NCI-H1417 treated with DMSO at 0.1 percent for 48 hours (cell line): ENCODE measurements at places on chromosomes 3 and 15.

GRCh38 chr15:67777773-67778172, 47.5 kb upstream of the SKOR1 start:
- DNase-seq: no peak

DNA sequence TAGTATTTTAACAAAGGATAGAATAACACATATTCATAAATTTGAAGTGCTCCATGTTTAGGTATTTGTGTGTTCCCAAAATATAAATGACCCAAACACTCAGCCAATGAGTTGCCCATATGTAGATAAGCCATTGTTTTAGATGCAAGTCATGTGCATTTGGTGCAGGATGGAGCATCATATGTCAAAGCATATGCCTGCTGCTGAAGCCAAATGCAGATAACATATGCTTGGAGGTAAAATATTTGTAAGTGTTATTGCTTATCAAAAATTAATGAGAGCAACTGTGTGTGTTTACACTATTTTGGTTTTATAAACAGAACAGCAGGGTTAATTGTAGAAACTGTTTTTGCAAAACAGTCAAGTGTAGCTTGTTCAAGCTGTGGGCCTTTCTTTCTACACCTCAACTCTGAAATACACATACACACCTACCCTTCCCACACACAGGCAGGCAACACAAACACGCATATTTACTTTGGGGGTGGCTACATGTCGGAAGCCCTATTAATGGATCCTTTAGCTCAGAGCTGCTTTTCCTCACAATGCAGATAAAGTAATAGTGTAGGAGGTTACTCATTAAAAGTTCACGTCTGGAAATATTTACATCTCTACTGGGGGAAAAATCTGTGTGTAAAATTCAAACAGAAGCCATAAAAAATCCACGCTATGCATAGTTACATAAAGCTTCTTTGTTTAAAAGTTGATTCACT, 521.4 kb downstream of the ZNF385D start:
- DNase-seq: no peak

- no peak for DNase-seq
Measured at GRCh38 chr3:49877716-49878115, 8.0 kb upstream of the CAMKV start.

GRCh38 chr3:45583021-45583851, 11.3 kb upstream of the LIMD1 start:
- no peak for DNase-seq

GRCh38 chr3:108234387-108234957, 12.2 kb upstream of the IFT57 start:
- no peak for DNase-seq

DNA sequence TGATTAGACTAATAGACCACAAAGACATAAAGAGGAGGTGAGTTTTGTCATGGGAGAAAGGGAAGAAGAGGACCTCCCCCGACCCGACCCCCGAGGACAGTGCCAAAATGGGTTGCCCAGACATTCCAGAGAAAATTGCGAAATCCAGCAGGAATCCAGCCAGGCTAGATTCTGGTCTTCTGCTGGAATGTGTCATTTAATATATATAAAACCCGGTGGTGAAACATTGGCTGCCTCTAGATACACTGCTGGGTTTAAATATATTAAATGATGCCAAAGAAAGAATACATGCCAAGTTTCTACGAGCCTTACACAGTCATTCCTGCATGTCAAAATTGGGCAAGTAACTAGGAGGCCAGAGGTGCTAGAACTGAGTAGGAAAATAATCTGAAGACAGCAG, 45.3 kb upstream of the SPESP1 start:
- no peak for DNase-seq

- no peak for DNase-seq
Measured at GRCh38 chr3:194833114-194833910, 147.6 kb downstream of the FAM43A start.

DNA sequence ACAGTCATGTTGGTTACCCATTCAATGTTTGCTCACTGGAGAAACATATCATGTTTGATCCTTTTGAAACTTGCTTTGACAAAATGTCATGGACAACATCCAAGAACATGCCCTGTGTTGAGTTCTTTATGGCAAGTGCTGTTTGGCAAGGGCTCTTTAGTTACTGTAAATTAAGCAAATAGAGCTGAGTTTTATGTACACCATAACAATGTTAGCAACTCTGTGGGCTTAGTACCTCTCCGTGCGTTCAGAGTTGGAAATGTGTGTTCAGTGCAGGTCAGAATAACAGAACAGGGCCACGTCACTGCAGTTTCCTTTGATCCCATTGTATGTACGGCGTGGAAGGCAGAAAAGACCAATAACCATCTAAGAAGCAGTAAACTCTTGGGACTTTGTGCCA, 132.5 kb downstream of the MYRIP start:
- no peak for DNase-seq

DNA sequence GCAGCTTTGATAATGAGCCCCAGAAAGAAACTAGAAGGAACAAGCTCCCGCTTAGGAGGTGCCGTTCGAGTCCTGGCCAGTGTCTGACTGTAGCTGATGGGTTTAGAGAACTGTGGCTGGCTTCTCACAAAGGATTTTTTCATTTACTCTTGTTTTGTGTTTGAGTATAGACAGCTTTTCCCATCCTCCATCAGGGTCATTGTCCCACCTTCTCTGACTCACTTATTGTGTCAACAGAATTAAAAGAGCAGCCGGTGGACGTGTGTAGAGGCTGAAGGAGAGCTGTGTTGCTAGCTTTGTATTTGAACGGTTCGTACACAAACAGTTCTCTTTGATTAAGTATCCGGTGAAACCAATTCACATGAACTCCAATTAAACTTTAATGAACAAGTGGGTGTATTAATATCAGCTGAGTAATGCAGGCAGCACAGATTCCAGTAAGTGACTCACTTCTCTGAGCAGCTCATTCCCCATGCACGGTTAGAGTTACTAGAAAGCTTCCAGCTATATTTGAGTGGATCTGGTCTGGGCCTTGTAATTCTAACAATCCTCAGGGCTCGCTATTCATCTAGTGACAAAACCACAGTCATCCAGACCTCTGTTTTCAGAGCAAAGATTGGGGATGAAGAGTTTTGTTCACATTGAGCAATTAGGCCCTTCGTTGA, 141.0 kb downstream of the LPP start:
- peak; percentile 25 for DNase-seq

GRCh38 chr15:34620814-34621213, 37.4 kb upstream of the GOLGA8B start:
- DNase-seq: no peak

GRCh38 chr3:50617096-50617791, at the start of gene MAPKAPK3:
TSS of gene MAPKAPK3 (plus strand) at chr3:50617151. CDS start at chr3:50617566, 415 bp downstream.
- no peak for DNase-seq

DNA sequence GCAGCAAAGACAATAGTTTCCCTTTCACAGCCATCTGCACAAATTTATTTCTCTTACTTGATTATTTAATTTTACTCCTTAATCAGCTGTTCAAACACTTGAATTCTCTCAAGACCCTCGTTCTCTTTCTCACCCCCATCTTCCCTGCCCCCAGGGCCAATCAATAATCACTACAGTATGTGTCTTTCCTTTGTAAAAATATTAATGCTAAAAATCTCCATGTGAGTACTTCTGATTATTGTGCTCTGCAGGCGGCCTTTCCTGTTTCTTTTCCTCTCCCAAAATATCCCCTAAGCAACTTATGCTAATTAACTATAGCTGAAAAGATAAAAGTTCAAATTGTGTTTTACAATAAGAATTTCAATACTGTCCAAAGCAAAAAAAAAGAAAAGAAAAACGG, 617.0 kb upstream of the CBLB start:
- DNase-seq: peak; percentile 81

DNA sequence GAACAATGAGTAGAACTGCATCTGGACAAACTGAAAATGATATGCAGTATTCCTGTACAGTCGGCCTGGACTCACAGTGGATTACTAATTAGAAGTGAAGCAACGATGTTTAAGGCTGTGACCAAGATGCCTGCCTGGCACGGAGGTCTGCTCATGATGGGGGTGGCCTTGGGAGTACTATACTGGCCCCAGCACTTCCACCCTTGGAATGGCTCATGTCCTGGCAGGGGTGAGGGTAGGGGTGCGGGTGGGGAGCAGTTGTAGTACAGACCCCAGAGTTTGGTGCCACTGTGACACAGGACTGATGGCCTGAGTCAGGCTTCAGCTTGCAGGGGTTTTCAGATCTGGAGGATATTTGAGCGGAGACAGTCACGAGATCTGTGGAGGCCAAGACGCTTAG, 55.1 kb upstream of the ICE2 start:
- DNase-seq: no peak

DNA sequence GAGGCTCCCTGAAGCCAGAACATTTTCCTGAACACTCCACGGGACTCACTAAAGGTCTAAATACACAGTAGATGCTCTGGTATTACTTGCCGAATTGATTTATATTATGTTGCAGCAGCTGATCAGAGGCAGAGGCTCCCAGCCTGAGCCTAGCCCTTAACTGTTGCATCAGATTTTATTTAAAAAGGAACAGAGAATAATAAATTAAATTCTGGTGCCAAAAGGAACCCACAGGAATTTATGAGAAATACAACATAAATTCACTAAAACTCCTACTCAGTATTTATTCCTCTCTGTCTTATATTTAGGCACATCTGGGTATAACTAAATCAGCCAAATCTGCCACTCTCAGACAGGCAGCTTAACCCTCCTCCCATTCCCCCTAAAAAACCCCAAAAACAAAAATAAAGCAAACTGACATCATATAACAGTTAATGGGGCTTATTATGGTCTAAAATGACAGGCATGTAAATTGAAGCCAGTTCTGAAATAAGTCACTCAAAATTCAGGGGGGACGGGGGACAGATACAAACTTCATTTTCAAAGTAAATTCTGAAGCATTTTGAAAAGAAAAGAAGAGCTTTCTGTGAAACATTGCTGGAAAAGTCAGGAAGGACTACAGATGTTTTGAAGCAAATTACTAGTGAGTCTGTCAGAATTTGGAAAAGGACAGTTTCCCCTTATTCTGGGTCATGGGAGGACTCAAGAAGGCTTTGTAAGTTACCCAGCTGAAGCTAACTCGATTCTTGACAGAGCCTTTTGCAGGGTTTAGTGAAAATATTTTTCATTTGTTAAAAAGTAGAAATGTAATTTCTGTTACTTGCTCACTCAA, 53.8 kb upstream of the CORO2B start:
- DNase-seq: no peak

DNA sequence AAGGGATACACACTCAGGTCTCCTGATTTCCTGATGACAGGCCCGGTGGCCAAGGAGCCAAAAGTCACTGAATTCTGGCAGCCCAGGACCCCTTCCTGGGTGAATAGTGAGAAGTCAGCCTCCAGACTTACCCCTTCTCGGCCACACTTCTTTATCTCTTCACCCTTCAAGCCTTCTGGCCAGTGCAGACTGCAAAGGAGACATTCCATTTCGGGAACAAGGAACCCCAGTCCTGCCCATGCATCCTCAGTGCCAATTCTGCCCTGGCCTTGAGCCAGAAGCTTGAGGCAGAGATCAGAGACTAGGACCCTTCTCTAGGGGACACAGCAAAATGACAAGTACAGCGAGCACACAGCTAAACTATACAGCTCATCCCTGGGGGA, 28.8 kb downstream of the GRAMD2A start:
- DNase-seq: no peak

DNA sequence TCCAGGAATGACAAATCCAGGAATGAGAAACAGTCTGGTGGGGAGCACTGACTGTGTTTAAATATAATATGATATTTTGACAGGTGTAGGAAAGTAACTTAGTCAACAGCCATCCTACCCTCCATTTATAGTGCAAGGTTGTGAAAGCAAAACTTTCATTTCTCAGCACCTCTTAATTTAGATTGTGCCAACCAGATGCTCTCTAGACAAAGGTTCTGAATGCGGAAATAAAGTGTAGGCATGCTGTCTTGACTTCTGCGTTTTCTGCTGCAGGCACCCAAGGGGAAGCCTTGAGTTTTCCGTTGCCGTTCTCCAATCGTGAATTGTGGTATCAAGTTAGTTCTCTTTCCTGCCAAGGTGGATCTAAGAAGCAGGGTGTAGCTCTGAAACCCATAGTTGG, 261.9 kb upstream of the SUCLG2 start:
- DNase-seq: no peak

- DNase-seq: no peak
Measured at GRCh38 chr3:71128961-71129360, 454.6 kb downstream of the FOXP1 start.

DNA sequence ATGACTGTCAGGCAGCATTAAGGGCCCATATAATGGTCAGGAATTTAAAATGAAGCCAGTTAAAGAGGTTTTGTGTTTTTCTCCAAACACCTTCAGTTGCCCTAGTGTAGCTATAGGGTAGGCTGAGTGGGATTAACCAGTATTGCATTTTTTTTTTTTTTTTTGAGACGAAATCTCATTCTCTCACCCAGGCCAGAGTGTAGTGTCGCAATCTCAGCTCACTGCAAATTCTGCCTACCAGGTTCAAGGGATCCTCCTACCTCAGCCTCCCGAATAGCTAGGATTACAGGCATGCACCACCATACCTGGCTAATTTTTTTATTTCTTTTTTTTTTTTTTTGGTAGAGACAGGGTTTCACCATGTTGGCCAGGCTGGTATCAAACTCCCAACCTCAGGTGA, 7.0 kb downstream of the CLASP2 start:
- no peak for DNase-seq

DNA sequence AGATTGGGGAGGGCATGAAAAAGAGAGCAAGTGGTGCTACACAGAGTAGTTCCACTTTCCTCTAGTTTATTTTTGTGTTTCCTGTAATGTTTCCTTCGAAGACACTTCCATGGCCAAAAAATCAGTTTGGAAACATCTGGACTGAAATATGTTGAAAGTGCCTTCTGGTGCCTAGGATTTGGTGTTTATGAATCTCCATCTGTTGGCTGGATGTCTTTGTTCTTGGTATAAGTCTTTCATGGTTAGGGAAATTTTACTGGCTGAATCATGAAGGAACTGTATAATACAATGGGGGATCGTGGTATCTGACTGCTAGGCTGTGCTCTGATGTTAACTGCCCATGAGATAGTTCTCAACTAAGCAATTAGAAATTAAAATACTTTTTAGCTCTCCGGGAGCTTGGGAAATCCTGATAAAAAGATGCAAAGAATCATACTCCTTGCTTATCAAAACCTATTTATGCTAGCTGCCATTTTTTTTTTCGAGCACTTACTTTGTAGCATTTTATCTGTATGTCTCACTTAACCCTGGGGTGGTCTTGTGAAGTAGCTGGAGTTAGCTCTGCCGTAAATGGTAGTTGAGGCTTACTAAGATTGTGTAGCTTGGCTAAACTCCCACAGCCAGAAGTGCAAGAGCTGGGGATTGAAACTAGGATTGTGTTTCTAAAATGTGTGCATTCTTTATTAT, 21.9 kb downstream of the AKAP13 start:
- no peak for DNase-seq

DNA sequence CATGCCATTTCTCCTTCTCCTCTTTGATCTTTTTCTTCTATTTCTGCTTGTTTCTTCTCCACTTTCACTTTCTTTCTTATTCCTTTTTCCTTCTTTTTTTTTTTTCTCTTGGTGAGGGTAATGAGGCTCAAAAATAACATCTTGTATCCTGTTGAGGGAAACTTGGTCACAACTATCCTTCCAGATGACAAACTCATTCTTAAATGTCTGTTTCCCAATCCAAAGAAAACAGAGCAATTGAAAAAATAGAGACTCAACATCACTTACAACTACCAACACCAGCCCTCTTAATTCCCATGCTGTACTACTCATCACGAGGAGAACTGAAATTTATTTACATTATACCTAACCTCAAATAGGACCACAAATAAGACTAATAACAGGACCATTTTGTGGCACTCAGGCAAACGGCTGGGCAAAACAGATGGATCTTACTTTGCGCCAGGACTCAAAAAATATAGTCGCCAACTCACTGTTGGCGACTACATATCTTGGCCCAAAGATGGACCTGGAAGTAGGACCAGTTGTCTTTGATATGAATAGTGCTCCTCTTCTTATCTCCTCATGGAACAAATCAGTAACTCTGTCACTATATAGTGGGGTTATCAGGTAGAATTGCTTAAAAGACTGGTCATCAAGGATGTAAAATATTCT, 343.9 kb downstream of the ZBTB20 start:
- DNase-seq: no peak
